ENCODE measurements at places on chromosomes 2 and 18.

DNA sequence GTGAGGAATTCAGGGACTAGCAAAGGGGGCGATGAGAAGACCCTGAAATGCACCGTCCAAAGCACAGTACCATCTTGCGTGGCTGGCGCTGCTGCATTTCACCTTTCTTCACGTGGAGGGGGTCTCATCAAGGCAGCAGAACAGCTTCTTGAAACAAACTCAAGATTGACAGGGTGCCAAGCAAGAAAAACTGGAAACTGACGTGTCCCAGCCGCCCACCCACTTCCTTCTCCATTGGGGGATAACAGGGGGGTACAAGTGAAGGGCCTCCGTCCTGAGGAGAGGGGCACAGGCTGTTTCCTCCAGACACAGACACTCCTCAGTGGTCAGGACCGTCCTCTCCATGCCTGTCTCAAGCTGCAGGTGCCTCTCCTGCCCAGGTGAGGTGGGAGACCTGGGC, 32.5 kb downstream of the HDAC4 start:
- DNase-seq = no peak

DNA sequence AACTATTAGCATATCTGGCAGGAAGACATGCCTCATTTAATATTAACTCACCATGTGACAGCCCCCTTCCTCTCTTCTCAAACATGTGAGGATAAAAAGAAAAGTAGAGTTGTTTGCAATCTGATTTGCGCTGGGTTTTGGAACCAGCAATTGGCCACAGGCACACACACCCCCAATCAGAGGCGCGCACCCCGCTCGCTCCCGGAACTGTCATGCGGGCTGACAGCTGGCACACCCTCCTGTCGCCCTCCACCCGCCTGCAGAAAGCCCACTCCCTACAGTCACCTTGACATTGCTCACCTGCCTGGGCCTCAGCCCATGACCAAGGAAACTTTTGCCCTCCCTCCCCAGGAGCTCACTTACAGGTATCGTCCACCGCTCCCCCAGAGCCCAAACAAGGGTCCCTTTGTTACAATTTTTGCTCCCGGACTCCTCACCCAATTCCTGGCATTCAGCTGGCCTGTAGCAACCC, 1.1 kb downstream of the COBLL1 start:
- DNase-seq = no peak

DNA sequence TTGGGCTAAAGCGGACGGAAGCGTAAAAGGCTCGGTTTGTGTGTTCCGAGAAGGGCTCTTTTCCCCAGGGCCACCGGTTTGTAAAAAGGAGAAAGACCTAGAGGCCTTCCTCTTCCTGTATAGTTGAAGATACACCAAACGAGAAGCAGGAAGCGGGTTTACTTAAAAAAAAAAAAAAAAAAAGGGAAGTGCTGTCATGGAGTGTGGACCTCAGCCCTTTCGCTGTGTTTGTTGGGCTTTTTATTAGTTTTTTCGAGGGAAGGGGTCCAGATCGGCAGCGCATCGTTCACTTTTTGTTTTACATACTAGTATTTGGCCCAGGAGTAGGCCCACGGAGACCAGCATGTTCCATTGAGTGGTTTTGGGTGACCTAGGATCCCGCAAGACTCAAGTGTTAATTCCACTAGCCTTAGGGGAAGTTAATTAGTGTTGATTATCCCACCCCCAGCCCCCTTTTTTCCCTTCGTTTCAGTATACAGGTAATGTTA, 676 bp downstream of the ACTR2 start:
- no peak for DNase-seq

DNA sequence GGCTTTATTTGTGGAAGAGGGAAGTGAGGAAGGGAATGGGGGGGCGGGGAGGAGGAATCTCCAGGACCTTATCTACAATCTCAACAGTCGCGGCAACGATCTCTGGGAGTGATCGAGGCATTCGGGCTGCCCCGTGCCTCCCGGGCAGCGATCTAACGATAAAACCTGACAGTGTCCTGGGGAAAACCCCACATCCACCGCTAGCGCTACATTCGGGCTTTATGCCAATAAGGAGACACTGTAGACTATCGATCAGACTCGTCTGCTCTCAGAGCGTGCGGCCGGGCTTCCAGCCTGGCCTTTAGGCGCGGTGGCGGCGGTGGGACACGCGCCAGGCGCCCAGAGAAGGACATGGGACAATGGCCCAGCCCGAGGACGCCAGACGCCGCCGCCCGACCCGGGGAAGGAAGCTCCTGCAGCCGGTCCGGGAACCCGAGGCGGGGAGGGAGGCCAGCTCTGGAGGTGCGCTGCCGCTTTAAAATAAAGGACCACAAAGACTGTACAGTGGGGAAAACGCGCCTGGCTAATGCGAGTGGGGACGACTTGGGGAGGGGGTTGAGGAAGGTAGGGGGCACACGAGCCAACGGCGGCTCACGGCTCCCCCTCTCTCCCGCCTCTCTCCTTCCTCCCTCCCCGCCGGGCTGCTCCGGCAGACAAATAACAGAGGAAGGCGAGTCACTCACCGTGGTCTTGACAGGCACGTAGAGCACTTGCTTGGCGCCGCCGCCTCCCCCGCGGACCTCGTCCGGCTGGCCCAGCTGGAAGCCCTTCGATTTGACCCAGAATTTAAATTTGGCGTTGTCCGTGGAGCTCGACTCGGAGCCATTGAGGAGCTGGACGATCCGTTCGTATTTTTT, 2.2 kb downstream of the NOL4 start:
- DNase-seq = no peak

- DNase-seq = no peak
Observed at GRCh38 chr2:199870581-199870980, 19.6 kb upstream of the FTCDNL1 start.

DNA sequence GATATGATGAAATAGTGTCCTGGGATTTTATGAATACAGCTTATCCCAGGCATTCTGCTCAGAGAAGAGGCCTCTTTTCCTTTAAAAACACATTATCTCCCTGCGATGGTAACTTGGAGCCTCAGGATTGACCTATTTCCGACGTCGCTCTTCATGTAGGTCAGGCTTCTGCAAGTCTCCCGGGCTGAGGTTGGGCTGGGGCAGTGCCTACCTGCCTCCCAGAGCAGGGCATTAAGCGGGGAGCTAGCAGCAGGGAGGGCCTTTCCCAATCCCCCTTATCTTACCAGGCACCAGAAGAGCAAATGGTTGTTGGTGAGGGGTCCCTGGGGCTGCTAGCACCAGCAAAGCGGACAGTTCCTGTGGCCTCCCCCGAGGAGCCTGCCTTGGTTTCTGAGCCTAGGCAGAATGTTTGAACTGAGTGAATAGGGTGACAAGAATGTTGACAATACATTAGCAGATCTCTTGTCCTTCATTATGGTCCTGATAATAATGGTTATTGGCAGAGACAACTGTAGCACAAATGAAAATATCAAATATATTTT, 60.2 kb downstream of the TRPM8 start:
- DNase-seq = no peak

- DNase-seq = no peak
Observed at GRCh38 chr18:50863840-50864375, 15.0 kb upstream of the ME2 start.
